H4 (cell line): ENCODE measurements at places on chromosomes 7 and 10. TPM values are rescaled to one million over a fixed set of nuclear protein-coding genes. Genes with fewer than 3 reads are reported as not detected.
A peak's percentile ranks its signal among the peaks of the same experiment; 100 is the strongest.

GRCh38 chr7:51306761-51307160, 9.8 kb downstream of the COBL start:
- DNase-seq, result peak; percentile 4

GRCh38 chr7:38169847-38170246, 8.2 kb upstream of the STARD3NL start:
- DNase-seq, result peak; percentile 100

DNA sequence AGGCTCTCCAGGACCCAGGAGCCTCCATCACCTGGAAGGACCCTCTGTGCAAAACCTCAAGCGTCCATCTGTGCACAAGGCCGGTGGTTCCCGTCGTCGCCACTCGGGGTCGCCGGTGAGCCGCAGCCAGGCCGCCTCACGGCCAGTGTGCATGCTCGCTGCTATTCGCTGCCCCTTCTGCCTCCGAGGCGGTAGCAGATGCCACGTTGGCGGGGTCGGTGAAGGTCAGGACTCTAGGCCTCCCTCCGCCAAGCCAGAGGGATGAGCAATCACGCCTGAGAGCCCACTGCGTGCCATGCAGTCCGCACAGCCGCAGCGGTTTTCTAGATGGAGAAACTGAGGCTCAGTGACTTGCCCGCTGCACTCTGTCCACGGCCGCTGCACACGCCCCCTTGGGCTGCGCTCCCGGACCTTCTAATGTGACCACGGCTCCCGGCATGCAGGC, 5.7 kb downstream of the UPK3B start:
- no peak for DNase-seq

SLC16A9 gene
- total RNA-seq, result 7.2 and 13.7 TPM in 2 replicates

AEBP1 gene
- 0.06 TPM in 1 of 2 replicates, not detected in the other for total RNA-seq

HABP2 gene
- not detected in 2 replicates for total RNA-seq
